ENCODE measurements at places on chromosomes 7 and 10.

DNA sequence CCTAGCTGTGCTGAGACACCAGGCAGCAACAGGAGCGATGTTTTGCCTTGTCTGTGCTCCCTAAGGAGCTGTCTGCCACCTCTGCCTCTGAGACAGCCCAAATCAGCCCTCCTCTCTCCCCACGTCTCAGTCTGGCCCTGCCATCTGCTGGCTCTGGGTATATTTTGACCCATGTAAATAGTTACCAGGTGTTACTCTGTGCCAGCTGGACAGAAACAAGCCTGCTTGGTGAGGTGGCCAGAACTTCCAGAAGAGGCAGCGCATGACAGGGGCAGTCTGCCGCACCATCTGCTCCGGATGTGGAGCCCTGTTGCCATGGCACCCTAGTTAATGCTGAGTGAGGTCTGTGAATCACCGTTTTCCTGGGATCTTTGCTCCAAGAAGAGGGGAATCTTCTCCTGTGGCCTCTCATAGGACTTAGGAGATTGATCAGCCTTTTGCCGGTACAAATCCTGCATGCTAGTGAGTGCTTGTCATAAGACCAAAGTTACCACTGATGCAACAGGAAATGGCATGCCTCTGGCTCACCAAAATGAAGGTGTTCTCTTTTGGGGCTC is 31.8 kb downstream of the GSTO2 start:
- DNase-seq, result no peak

DNA sequence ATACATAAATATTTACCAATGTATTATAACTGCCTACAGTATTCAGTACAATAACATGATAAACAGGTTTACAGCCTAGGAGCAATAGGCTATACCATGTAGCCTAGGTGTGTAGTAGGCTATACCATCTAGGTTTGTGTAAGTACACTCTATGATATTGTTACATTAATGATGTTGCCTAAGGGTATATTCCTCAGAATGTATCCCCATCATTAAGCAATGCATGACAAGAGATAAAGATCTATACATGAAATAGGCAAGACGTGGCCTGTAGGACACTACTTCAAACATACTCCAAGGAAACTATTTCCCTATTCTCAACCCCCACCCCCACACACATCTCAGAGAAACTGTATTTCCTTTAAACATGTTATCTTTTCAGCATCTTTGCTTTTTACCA is 15.3 kb upstream of the ADAM22 start:
- no peak for DNase-seq

DNA sequence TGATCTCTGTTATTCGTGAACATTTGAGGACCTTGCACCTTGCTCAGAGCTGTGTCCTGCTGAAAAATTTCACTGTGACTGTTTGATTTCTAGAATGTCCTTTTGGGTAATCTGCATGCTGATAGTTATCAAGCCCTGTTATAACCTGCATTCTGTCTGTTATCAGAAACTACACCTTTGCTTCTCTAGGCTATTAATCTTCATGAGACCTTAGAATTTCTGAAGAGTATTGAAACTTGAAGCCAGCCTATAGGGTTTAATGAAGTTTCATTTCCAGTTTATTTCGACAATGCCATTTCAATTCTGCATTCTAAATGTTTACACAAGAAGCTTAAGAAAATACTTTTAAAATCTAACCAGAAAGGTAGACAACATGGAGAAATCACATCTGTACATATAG is 856.2 kb downstream of the SORCS1 start:
- DNase-seq, result no peak

DNA sequence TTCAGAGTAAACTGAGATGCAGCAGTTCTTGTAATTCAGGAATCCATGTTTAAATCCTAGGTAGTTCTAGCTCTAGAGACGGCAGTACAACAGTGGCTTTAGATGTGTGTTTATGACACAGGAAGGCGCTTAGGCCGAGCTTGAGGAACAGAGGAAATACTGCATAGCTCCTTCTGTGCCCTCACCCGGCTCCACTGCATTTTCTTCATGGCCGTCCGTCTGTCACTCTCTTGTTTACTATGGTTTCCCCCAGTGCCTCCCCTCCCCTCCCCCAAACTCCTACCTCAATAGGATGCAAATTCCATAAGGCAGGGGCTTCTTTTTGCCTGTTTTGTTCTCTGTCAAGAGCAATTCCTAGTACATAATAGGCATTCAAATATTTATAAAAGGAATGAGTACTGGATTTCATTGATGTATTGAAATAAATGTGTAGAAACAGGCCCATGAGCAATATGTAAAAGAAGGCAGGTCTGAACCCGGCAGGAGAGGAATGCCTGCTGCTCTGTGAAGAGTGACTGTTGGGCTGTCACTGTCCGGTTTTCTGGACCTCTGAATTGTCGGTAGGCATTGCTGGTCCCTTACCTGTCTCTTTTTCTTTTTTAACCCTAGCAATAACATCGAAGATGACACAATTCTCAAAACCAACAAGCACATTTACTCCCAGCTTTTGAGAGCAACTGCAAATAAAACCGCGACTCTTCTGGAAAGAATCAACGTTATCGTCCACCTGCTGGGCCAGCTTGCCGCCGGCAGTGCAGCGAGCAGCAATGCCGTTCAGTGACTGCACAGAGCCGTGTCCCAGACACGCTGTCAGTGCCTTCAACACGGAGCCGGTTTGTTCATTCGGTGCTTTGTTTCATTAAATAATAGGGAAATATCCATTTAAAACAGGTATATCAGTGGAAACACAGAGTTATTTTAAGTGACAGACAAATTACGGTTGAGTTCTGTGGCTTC is 12.7 kb downstream of the MMP21 start:
- no peak for DNase-seq

DNA sequence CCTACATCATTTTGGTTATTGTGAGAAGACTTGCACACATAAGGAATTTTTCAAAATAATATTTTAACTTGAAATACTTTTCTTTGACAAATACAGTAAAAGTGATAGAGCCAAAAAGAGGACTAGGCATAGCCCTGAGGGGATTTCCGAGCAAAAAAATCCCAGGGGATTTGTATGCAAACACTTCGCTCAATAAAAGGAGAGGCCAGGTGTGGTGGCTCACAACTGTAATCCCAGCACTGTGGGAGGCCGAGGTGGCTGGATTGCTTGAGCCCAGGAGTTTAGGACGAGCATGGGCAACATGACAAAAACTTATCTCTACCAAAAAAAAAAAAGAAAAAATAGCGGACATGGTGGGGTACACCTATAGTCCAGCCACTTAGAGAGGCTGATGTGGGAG is 193.0 kb downstream of the PCDH15 start:
- no peak for DNase-seq

DNA sequence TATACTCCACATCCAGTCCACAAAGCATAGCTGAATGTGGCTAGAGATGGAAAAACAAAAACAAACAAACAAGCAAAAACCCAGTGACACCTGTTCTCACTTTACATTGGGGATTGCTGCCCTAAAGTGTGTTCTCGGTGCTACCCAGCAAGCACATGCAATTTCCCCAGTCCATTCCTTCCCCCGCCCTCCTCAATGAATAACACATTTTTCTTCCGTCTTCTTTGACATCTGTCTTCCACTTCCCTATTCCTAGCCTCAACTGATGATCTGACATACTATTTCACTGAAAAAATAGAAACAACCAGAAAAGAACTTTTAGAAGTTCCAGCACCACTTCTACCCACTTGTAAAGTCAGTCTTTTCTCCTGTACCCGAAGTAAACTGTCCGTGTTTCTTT is 147.1 kb downstream of the MALRD1 start:
- no peak for DNase-seq

- no peak for DNase-seq
Observed at GRCh38 chr7:5354460-5355232, 69.0 kb downstream of the TNRC18 start.

DNA sequence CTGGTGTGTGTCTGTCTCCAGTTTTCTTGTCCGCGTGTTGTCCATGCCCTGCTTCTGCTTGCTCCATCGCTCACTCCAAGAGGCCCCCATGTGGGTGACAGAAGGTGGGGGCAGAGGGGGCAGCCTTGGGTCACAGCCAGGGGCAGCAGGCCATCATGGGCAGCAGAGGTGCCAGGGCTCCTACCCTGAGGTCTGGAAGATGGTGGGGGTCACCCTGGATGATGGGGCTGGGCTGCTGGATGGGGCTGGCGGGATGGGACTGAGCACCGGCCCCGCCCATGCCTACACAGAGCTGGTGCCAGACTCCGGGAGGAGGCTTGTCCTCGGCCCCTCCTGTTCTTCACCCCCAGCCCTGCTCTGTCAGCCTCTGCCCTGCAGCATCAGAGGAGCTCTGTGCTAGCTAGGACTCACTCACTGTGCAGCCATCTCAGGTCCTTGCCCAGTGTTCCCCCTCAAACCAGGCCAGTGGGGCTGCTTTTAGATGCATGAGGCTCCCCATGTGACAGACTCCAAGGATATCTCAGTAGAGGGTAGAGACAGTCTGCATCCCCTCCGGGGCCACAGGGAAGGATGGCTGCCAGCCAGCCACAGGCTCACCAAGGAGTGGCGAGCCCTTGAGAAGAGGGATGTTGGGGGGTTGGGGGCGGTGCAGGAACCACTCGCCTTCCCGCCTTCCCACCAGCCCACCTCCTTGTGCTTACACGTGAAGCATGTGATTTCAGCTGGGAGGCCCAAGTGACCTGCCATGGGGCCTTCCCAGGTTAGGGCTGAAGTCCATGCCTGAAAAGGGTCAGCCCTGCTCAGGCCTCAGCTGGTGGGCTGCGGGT is 35.5 kb upstream of the PPIF start:
- no peak for DNase-seq

GRCh38 chr10:47116445-47116844 is 183.6 kb upstream of the GDF10 start:
- DNase-seq, result no peak

GRCh38 chr10:126917975-126918908 is 13.0 kb downstream of the DOCK1 start:
- no peak for DNase-seq

DNA sequence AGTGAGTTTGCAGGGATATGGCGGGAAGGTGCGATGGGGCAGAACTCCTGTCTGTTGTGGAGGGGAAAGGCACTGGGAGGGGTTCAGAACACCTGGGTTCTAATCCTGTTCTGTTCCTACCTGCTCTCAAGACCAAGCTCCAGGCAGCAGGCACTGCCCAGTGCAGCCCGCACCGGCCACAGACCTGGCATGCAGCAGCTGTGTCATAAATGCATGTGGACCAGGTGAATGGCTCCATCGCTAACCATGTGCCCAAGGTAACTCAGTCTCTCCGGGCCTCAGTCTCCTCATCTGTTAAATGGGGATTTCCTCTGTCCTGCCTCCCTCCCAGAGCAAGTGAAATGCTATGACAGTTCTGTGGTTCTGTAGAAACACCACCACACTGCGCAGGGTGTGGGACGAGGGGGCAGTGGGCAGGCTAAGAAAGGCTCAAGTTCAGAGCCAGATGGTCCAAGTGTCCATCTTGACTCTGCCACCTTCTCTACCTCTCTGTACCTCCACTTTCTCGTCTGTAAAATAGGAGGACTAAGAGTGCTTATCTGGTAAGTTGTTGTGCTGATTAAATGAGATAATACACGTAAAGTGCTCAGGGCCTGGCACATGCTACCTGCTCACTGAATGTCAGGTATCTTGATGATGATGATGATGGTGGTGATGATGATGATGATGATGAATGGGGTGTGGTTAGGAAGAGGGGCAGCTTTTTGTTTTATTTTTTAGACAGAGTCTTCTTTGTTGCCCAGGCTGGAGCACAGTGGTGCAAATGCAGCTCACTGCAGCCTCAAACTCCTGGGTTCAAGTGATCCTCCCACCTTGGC is 22.9 kb downstream of the ATP6V1F start:
- no peak for DNase-seq

GRCh38 chr10:18260310-18260922 is 120.2 kb downstream of the CACNB2 start:
- DNase-seq, result no peak

GRCh38 chr10:103177123-103177522 is 15.9 kb downstream of the NT5C2 start:
- DNase-seq, result no peak

DNA sequence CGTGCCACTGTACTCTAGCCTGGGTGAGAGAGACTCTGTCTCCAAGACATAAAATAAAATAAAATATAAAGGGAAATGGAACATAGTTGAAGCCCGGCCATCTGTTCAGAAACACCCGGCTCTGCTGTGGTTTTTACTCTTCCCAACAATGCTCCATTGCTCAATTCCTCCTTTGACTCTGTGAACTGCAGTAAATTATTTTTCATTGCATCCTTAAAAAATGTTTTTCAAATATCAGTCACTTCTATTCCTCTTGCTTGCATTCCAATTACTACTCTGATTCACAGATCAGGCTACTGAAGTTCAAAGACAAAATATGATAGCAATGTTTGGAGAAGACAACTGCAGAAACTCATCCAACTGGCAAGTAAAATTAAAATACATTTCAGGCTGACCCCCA is 983.0 kb downstream of the SORCS1 start:
- DNase-seq, result no peak

- DNase-seq, result no peak
Observed at GRCh38 chr10:29522061-29522855, 112.5 kb downstream of the SVIL start.

- DNase-seq, result no peak
Observed at GRCh38 chr7:80720146-80720545, 81.7 kb downstream of the CD36 start.

GRCh38 chr10:50540069-50540825 is 83.5 kb downstream of the SGMS1 start:
- no peak for DNase-seq

DNA sequence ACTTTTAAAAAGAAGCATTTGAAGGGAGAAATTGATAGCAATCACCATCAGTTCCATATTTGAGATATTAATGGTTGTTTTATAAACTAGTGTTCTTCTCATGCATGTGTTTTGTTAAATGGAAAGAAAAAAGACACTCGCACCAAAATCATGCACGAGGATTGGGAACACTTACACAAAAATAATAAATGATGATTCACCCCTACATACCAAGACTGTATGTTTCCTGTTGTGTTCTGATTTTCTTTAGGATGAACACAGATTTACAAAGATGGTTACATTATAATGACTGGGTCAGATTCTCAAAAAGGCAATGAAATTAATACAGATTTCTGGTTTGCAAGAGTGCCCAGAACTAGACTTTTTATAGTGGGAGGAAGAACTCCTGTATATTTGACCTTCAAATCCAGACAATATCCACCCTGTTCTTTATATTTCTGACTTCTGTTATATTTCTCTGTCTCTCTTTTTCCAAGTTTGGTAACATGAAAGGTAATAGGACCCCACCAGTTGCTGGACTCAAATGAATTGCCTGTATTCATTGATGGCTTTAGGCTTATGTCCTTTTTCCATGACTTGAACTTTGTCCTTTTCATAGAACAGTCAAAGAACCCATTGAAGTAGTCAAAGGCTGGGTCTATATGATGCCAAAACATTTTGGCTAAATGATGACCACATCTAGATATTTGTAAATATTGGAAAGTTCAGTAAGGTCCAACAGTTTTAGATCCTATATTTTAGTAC is 54.4 kb downstream of the SEMA3A start:
- DNase-seq, result no peak

- no peak for DNase-seq
Observed at GRCh38 chr7:10740805-10741204, 232.9 kb upstream of the PHF14 start.

GRCh38 chr10:110214371-110214826 is 7.0 kb downstream of the MXI1 start:
- DNase-seq, result no peak

Data from T-helper 1 cell (primary cell).